ENCODE measurements at places on chromosomes 13 and 19.
A peak's percentile ranks its signal among the peaks of the same experiment; 100 is the strongest.

- peak; percentile 9 for DNase-seq
- H3K27ac ChIP-seq: no peak overlapping the region
- no peaks in the 10 kb centered on the region for H3K36me3 ChIP-seq
- H3K4me1 ChIP-seq: no peaks in the 10 kb centered on the region
Measured at GRCh38 chr13:97749174-97749573, 204.3 kb upstream of the IPO5 start.

GRCh38 chr13:42040730-42041010, 7.8 kb upstream of the DGKH start:
- H3K4me3 ChIP-seq: peak overlapping the region; percentile 61
- no peak overlapping the region for H3K27ac ChIP-seq
- no peak for DNase-seq
- H3K27me3 ChIP-seq: peaks cover 8% of the 10 kb centered on the region

GRCh38 chr13:51343475-51343874, 4.0 kb downstream of the SERPINE3 start:
- DNase-seq: no peak
- H3K4me1 ChIP-seq: peaks cover 8% of the 10 kb centered on the region
- H3K27me3 ChIP-seq: no peaks in the 10 kb centered on the region
- no peak overlapping the region for H3K27ac ChIP-seq
- no peaks in the 10 kb centered on the region for H3K36me3 ChIP-seq

DNA sequence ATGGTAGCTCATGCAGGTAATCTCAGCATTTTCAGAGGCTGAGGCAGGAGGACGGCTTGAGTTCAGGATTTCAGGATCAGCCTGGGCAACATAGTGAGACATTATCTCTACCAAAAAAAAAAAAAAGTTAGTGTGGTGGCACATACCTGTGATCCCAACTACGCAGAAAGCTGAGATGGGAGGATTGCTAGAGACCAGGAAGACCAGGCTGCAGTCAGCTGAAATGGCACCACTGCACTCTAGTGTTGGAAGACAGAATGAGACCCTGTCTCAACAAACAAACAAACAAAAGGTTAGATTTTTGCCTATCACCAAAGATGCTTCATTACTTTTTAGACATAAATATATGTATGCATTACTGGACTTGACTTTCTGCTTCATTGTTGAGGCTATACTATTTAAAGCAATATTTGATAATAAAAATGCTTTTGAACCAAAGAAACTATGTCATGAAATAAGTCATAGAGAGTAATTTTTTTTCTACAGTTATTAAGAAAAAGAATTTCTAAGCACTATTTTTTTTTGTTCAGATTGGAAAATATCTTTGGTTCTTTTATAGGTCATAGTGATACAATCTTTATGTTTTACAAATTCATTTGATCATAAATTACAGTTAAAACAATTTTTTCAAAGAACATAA, 1180.1 kb upstream of the ATXN8OS start:
- no peaks in the 10 kb centered on the region for H3K36me3 ChIP-seq
- H3K27ac ChIP-seq: no peak overlapping the region
- peak; percentile 12 for DNase-seq
- no peaks in the 10 kb centered on the region for H3K27me3 ChIP-seq

DNA sequence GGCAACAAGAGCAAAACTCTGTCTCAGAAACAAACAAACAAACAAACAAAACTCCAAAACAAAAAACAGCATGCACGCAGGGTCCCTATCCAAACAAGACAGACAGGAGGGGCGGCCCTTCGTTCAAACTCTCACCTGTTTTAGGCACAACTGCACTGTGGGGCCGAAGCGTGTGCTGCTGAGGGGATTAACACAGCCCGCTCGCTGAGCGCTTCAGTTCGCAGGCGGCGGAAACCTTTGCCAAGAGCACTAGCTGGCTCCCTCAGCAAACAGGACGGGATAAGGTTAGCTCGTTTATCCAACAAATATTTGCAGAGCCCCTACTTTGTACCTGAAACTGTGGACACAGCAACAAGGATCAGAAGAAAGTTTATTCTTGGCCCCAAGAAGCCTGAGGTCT, 1.6 kb upstream of the ADPRHL1 start:
- no peak overlapping the region for H3K27ac ChIP-seq
- no peaks in the 10 kb centered on the region for H3K27me3 ChIP-seq

- no peaks in the 10 kb centered on the region for H3K36me3 ChIP-seq
- H3K4me3 ChIP-seq: no peak overlapping the region
- H3K27ac ChIP-seq: no peak overlapping the region
- DNase-seq: no peak
Measured at GRCh38 chr19:6813659-6814058, 41.2 kb downstream of the VAV1 start.

DNA sequence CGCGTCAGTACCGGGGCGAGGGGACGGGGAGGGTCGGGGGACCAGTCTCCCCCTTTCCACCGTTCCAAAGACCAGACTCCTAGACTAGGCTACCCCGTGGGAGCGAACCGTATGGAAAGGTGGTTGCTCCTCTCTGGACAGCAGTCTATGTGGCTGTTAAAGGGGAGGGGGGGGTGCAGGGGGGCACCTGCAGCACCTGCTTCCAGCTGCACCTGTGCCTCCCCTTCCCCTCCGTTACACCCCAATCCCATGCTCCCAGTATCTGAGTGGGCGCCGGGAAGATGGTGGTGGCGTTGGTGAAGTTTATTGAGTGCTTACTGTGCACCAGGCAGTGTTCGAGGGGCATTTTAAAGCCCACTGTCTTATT, 557 bp downstream of the ZNF524 start:
- no peak for DNase-seq
- peaks cover 5% of the 10 kb centered on the region for H3K36me3 ChIP-seq
- H3K4me1 ChIP-seq: peaks cover 42% of the 10 kb centered on the region
- no peaks in the 10 kb centered on the region for H3K27me3 ChIP-seq
- H3K4me3 ChIP-seq: peak overlapping the region; percentile 73

GRCh38 chr13:99666146-99666805, 165.0 kb downstream of the TM9SF2 start:
- no peak overlapping the region for H3K4me3 ChIP-seq
- no peak for DNase-seq
- H3K36me3 ChIP-seq: no peaks in the 10 kb centered on the region
- peaks cover 27% of the 10 kb centered on the region for H3K4me1 ChIP-seq

All from HepG2 (cell line).